ENCODE measurements at places on chromosomes 7 and 10.

DNA sequence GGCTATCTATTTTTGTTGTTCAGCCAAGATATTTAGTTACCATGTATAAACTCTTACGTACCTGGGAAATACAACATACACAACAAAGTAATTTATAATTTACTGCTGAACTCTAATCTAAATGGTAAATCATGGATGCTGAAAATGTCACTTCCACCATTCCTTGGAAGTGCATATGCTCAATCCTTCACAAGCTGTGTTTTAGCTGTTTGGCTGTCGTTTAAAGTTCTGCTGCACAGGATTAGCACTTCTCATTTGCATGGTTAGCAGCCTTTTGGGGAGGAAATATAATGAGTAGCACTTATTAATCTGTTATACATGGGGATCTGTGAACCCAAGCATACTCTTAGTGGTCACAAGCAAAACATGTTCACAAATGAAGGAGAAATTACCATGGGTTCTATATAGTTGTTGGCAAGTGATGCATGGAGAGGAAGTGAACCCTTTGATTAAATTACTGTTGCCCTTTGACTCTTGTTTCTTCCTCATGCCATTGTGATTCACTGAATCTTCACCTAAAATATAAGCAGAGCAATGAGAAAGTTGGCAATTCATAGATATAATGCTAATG lies 18.5 kb downstream of the PIK3CG start:
- no peak for DNase-seq

- no peak for DNase-seq
Observed at GRCh38 chr10:114928818-114929217, 9.2 kb upstream of the TRUB1 start.

GRCh38 chr7:113444261-113444660 lies 325.9 kb upstream of the SMIM30 start:
- no peak for DNase-seq

DNA sequence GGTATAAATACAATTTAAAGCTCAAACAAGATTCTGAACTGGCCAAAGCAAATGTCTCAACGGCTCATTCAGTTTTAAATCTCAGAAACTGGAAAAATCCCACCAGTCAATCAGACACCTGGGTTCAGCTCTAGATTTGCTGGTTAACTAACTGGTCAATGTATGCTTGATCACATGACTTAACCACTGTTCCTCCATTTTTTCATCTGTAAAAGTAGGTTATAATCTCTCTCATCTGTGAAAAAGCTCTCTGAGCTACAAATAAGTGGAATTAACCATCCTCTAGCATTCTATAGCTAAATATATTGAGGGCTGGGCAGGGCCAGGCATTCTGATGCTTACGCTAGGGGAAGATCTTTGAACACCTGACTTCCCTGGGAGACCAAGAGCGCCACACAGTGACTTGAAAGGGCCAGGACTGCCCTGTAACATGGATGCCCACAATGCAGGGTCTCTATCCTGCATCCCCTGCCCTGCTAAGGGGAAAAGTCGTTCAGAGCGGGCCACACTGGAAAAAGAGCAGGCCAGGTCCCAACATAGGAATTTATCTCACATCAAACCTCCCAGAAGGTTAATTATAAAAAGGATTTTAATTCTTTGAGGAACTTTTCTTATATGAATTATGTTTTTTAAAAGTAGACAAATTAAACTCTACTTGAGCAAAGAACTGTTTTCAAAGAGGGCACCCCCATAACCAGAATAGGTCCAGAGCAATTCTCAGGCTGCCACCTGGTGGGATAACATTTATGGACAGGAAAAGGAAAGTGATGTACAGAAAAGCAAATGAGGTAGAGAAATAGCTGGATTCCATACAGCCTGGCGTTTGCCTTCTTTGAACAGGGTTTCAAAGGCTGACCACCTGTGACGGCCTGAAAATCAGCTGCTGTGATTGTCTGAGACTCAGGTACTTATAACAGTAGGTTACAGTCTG lies 1.8 kb downstream of the RP9 start:
- no peak for DNase-seq

DNA sequence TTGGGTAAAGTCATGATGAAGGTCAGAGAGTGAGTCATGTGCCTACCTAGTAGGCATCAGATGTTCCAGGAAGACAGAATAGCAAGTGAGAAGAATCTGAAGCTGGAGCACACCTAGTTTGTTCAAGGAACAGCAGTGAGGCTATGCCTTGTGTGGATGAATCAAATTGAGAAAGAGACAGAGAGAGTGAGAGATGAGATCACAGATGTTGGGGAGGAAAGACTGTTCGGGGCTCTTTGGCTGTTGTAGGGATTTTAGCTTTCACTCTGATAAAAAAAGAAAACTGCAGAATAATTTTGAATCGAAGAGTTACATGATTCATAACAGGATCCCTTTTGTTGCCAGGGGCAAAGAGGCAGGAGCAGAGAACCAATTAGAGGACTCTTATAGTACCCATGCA lies 6.3 kb downstream of the LIPF start:
- DNase-seq, result no peak

GRCh38 chr7:30931161-30931928 lies 19.7 kb downstream of the AQP1 start:
- DNase-seq, result peak; percentile 70

- no peak for DNase-seq
Observed at GRCh38 chr7:910441-910861, 34.1 kb downstream of the GET4 start.

DNA sequence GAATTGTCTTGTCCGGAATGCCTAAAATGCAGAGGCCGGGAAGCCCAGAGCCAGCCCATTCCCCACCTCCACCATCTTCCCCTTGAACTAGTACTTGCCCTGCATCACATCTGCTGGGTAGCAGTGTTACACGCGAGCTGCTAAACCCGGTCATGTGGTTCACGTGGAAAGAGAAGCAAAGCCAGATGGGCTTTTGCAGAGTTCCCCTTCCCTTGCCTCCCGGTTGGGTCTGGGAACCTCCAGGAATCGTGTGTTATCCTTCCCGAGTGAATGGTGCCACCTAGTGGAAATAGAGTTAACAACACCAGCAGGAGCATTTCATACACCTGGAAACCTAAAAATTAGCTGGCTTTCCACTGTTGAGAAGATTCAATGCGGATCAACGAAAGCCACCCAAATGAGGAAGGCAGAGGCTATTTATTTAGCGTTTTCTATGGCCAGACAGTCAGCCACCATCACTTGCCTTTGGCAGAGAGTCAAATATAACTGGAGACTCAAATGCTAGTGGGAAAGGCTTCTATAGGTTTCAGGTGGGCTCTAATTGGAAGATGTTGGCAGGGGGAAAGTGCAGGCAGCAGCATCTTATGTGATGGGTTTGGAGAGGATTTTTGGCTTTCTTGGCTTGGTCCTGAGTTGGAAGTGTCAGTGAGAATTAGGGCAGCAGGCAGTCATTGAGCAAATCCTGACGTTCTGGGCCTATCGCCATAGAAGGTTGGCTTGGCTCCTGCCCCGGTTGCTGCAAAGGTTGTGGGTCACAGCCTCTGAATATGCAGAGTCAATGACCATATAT lies 12.9 kb upstream of the DENND2A start:
- DNase-seq, result no peak

- DNase-seq, result no peak
Observed at GRCh38 chr10:30984563-30985328, 46.9 kb downstream of the ZNF438 start.

- peak; percentile 12 for DNase-seq
Observed at GRCh38 chr7:157553256-157553655, 216.5 kb downstream of the DNAJB6 start.

DNA sequence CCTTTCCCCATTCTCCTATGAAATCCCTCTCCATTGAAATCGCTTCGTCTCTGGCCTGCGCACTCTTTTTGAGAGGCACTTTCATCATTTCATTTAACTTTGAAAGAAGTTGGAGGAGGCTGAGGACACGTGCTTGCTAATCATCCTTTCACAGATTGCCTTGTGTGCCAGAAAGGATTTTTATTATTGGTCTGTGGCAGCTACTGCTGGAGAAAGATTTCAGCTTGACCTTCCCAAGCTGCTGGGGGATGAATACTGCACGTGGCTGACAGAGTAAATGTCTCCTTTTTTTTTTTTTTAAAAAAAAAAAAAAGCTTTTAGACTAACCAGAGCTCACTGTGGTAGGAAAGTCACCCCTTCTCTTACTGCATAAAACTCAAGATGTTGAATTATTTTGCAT lies 44.2 kb upstream of the KCNIP2 start:
- no peak for DNase-seq

GRCh38 chr10:4407783-4408182 lies 418.2 kb upstream of the AKR1E2 start:
- no peak for DNase-seq

- peak; percentile 47 for DNase-seq
Observed at GRCh38 chr7:50450590-50451032, 461 bp upstream of the FIGNL1 start.

- DNase-seq, result no peak
Observed at GRCh38 chr7:27901028-27901760, 161.2 kb downstream of the TAX1BP1 start.

GRCh38 chr7:143258831-143259230 lies 4.4 kb upstream of the GSTK1 start:
- no peak for DNase-seq

DNA sequence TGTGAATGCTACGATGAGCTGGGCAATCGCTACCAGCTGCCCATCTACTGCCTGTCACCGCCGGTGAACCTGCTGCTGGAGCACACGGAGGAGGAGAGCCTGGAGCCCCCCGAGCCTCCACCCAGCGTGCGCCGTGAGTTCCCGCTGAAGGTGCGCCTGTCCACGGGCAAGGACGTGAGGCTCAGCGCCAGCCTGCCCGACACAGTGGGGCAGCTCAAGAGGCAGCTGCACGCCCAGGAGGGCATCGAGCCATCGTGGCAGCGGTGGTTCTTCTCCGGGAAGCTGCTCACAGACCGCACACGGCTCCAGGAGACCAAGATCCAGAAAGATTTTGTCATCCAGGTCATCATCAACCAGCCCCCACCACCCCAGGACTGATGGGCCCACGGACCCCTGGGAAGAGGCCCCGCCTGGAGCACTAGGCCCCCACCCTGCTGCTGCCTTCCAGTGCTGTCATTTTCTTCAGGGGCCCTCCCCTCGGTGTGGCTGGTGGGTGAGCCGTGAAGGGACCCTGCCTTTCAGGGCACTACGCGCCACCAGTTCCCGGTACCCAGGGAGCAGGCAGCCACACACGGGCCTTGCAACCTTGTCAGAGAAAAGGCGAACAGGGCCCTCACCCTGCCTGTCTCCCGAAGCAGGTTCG lies 2.3 kb upstream of the ANKRD2 start:
- DNase-seq, result peak; percentile 25

DNA sequence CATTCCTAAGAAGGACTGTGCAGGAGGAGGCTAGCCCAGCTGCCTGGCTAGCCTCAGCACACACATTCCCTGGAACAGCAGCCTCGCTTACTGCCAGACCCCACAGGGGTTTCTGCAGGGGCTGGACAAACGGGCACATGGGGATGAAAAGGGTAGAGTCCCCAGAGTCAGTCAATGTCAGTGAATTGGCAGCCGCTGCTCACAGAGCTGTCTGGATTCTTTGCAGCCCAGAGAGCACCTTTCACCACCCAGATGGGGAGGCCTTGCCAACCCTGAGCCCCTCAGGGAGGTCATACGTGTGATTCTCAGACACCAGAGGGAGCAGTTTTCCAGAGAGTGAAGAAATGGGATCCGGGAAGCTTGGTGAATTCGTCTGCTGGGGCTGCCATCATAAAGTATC lies 143.3 kb downstream of the KCNMA1 start:
- DNase-seq, result no peak

- DNase-seq, result no peak
Observed at GRCh38 chr10:29009464-29009863, 279.4 kb upstream of the LYZL1 start.

- DNase-seq, result no peak
Observed at GRCh38 chr10:115572740-115573455, 479.7 kb downstream of the ATRNL1 start.

- DNase-seq, result no peak
Observed at GRCh38 chr7:157840914-157841772, 504.3 kb downstream of the DNAJB6 start.

- DNase-seq, result no peak
Observed at GRCh38 chr10:97312897-97313296, 6.2 kb upstream of the FRAT1 start.

DNA sequence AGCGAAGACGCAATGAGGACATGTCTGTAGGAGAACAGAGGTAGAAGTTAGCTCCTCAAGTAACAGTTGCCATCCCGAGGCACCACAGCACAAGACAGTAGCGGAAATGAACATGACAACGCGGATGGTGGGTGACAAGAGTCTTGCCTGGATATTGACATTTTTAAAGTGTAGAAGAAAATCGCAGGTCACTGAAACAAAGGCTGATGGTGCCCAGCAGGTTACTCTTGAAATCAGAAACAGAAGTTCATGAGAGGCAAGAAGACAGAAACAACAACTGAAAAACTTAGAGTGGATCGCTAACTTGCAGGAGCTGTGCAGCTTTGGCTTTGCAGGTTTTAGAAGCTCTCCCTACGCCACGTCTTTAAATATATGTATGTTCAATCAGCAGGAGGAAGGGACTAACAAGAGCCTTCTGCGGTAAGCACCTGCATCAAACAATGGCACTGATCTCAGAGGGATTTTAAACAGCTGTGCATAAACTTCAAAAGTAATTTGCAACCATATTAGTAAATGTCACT lies 1.8 kb downstream of the PRKCQ start:
- DNase-seq, result no peak

DNA sequence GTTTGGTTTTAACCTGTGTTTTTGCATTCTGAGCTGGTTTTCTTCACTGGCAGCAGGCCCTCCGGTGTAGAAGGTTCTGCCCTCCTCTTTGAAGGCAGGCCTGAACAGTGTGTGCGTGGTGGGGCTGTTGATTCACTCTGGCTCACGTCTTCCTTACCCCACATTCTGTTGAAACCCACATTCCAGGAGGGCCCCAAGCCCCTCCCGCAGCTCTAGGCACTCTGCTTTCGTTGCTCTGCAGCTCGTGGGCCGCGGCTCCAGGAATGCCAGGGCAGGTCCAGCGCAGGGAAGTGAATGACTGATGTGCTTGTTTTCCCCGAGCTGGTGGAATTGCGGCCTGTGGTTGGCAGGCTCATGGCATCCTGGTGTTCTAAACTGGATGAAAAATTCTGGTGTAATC lies 49.0 kb downstream of the HTRA1 start:
- no peak for DNase-seq

GRCh38 chr10:63576501-63576900 lies 55.3 kb downstream of the REEP3 start:
- no peak for DNase-seq

DNA sequence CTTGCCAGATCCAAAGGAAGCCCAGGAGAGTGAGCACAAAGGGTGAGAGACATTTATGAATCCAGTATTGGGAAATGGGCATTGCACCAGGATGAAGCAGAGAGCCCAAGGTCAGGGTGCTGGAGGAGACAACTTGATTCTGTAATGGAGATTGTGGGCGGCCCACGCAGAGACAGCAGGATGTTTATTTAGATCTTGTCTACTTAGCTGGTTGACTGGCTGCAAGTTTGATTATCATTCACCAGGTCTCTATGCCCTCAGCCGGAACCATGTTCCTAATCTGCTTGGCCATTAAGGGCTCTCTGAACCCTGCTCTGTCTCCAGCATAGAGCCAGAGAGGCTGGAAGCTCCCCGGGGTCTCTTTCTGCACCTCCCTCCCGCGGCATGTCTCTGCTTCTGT lies 188.7 kb downstream of the PLXNA4 start:
- DNase-seq, result no peak

- DNase-seq, result peak; percentile 56
Observed at GRCh38 chr10:83917537-83918506, 221.5 kb upstream of the GHITM start.
